ENCODE measurements at places on chromosomes 4 and X.

DNA sequence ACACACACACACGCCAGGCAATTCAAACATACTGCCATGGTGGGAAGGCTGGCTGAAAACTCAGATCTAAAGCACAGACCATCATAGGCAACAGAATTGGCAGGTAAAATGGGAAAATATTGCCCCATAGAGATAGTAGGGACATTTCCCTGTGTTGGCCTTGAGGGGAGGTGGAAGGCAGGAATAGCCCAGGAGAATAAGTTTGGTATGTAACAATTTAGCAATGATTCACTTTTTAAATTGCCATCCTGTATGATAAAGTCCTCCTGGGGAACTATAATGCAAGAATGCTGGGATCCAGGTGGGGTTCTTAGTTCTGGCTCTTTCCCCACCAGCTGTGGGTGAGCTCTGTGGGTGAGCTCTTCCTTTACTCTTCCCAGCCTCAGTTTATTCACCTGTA is 51.0 kb downstream of the ATXN3L start:
- DNase-seq = no peak

DNA sequence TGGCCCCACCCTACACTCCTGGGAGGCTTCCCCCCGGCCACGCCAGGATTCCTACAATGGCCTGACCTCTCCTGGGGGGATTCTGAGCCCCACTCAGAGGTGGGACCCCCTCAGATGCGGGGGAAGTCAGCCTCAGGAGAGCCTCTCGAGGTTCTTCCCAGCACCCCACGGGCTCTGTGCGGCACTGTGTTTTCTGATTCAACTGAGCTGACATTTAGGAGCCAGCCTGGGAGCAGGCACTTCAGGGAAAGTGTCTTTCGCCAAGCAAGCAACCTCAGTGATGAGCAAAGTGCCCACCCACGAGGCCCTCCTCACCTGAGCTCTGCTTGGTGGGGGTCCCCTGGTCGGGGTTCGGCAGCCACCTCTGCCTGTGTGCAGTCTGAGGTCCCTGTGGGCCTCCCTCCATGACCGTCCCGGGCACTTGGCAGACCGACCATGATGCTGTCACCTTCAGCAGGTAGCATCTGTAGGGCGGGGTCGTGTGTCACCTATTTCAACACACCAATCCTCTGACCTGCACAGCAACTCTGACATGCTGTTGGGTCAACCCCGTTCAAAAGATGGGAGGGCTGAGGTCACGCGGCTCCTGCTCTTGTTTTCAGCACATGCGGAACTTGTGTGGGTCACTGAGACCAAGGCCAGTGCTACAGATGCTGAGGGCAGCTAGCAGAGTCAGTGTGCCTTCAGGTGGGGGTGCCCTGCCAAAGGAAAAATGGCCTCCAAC is 46.2 kb downstream of the ADRA2C start:
- no peak for DNase-seq

GRCh38 chr4:120731561-120731960 is 191.0 kb downstream of the PRDM5 start:
- DNase-seq = peak; percentile 5

DNA sequence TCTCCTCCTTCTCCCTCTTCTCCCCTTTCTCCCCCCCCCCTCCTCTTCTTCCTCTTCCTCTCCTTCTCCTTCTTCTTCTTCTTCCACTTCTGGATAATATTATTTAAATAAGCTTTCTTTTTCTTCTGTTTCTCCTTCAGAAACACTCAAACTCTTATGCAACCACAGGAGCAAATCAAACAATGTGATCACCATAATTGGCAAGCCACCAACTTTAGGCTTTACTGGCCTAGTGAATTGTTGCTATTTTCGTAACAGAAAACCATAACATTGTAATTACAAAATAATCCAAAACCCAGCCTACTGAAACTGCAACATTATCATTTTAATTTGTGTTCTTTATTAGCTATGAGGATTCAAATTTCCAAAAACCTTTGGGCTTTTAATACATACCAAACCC is 14.3 kb downstream of the DCAF8L1 start:
- DNase-seq = peak; percentile 89

DNA sequence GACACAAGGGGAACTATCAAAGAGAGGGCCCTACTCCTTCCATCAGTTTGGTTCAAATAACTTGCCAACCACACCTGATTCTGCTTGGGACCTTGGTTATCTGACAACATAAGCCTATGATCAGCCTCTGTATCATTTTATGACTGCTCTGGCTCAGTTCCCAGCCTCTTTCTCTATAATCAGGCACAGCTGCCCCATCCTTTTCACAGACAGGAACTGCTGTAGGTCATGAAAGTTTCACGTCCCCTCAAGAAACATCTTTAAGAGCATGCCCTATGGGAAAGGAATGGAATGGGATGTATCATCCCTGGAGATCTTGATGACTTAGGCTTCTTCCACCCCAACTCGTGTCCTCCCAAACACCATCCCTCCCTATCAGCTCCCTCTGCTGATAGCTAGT is 243.4 kb downstream of the AR start:
- no peak for DNase-seq

GRCh38 chr4:54227256-54228055 is 1.6 kb upstream of the PDGFRA start:
- peak; percentile 76 for DNase-seq

DNA sequence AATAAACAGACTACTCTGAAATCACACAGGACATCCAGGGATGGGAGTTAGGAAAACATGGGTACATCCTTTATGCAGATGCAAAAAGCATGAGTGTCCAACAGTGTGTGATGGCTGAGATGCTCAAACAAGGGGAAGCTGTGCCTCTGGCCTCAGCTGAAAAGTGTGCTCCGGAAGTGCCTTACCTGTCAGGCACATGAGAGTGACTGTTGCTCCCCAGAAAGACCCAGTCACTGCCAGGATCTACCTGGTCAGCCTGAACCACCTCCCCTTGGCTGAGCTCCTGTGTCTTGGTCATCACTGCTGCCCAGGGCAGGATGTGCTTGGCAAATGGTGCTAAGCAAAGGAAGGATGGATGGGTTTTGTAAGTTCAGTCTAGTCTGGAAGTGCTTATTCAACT is 4.0 kb downstream of the PPP2R2C start:
- no peak for DNase-seq

DNA sequence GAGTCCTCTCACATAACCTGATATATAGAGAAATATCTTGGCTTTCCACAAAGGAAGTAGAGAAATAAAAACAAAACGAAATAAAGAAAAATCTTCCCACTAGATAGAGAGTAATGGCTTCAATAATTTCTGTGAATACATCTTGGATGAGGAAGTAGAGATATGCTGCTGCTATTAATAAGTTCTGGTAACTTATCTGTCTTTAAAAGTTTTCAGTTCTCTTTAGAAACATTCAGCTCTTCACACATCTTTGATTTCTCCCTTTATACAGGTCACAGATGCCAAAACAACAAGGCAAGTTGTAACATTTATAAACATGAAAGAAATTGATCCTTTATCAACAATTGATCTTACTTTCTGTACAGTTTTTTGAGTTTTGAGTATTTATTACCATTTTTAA is 615.8 kb downstream of the TRAM1L1 start:
- DNase-seq = no peak

- DNase-seq = no peak
Measured at GRCh38 chrX:47129899-47130358, 14.6 kb downstream of the NDUFB11 start.

- DNase-seq = peak; percentile 39
Measured at GRCh38 chr4:98363431-98363830, 102.2 kb downstream of the RAP1GDS1 start.

- DNase-seq = no peak
Measured at GRCh38 chr4:54390670-54391069, 161.6 kb downstream of the PDGFRA start.

DNA sequence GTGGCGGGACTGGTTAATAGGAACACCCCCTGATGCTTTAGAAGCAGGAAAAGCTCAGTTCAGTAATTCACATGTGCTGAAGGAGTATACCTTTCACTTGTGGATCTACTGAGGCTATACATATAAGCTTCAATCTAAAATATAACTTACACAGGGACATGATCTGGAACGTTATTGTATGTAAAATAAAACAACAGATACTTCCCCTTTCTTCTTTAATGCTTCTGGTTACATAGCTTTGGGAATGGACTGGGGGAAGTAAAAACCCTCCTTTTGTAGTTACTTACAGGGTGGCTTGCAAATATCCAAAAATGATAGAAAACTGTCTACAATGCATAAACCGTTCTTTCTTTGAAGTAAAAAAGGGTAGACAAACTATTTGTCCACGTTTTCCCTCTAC is 1.9 kb downstream of the FGG start:
- no peak for DNase-seq

DNA sequence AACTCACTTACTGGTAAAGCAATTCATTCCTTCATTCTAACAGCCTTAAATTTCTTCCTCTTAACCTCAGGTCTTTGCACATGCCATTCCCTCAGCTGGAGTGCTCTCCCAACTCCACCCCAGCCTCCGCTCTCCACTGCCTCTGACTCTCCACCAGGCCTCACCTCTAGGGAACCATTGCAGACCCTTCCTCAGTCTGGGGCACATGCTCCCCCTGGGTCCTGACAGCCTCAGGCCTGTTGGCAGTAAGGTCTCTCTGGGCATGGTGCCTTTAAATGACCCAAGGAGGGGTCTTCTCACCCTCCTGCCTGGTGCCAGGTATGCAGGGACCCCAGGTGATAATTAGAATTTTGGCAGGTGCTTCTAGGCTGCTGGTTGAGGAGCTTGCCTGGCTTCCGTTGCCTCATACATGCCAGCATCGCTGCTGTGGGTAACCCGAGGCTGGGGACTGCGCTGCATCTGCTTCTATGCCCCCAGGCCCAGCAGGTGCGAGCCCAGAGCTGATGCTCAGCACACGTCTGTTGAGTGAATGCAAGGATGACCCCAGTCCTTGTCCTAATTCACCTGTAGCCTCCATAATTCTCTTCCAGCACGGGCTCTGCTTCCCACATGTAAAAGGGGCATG is 27.5 kb upstream of the GPR78 start:
- DNase-seq = no peak

DNA sequence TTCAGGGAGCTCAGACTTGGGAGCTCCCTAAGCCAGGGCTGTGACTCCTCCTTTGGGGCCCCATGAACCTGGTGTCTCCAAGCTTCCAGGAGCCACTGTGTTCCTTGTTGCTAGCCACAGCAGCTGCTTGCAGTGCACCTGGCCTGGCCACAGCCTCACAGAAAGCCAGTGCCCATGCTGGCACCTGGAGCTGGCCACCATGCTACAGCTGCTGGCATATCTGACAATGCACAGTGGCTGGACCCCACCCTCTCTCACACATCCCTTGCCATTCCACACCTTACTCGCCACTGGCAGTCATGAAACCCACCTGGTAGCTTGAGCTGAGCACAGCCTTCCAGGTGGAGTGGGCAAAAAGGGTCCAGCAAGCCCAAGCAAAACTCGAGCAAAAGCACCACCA is 441.7 kb downstream of the ARAP2 start:
- no peak for DNase-seq

- DNase-seq = peak; percentile 52
Measured at GRCh38 chrX:49840679-49841078, 11.6 kb downstream of the PAGE4 start.

GRCh38 chr4:25178838-25179261 is 18.6 kb upstream of the SEPSECS start:
- no peak for DNase-seq

- DNase-seq = no peak
Measured at GRCh38 chr4:2082118-2082517, 23.0 kb downstream of the NAT8L start.

DNA sequence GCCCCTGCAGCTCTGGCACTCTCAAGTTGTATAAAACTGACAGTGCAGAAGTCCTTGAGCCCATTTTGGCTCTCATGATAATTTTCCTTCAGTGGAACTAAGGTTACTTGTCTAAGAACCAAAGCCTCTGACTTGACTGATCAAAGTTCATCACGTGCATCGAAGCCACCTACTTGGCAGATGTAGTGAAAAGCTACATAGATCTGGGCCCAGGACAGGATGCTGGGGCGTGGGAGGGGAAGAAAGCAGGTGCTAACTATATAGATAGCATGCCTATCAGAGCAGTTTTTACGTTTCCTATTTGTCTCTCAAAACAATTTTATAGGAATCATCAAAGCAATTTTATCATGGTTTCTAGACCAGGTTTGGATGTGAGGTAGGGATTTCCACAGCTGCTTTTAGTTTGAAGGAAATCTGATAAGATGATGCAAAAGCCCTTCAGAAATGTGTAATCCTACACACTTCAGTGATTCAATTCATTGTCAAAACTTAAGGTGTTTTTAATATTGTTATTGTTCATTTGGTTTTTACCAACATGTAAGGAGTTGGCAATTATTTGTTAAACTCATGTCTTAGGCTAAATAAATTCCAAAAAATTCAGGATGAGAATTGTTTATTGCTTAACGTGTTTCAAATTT is 1.2 kb upstream of the CD40LG start:
- no peak for DNase-seq

GRCh38 chr4:134337574-134337973 is 136.0 kb upstream of the PABPC4L start:
- peak; percentile 22 for DNase-seq

DNA sequence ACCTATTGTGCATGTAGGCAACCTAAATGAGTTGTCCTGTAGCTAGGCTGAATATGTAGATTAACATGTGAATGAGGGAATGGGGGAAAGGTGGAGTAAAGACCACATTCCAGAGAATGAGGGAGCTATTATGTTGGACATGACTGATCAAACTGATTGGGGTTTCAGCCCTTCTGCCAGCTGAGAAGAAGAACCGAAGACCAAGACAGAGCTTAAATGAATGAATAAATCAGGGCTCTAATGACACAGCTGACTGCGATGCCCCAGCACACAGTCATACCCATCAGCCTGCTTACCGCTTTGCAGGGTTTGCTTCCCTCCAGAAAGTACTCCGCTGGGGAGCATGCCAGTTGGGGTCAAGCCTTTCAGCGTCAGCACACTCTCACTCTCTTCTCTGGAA is 315.4 kb downstream of the PPP3CA start:
- no peak for DNase-seq

DNA sequence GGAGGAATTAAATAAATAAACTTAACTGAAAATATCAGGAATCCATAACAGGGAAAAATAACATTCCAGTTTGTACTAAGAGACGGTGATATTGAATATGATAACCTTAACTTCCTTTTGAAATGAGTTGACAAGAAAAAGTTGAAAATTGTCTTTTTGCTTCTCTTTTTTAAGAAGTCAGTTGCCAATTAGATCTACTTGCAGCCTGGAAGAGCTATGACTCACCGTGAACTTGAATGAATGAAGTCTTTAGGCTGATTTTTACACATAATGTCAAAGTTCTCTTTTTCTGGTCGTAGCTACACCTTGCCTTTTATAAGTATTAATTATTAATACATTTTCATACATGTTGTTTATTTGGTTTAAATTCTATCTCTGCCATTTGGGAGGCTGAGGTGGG is 94.4 kb upstream of the HPGD start:
- DNase-seq = no peak

- no peak for DNase-seq
Measured at GRCh38 chr4:184795214-184795844, 30.4 kb downstream of the ACSL1 start.

DNA sequence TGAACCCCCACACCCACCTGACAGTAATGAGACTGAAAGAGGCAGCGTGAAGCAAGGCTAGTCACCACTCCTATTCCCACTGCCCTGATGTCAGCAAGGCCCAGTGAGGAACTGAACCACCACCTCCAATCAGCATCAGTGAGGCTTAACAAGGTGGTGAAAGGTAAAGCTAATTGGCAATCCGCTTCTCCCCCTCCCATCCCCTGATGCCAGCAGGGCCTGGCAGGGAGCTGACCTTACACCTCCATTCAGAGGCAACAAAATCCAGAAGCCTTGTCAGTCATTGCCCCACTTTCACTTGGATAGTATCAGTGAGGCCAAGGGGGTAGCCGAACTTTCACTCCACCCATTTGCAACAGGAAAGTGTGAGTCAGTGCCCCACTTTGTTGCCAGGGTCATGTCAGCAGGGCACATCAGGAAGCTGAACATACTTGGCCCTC is 60.8 kb downstream of the AWAT2 start:
- DNase-seq = peak; percentile 73

GRCh38 chr4:177005674-177006230 is 213.0 kb upstream of the VEGFC start:
- peak; percentile 72 for DNase-seq
